Smooth muscle cell of bladder (primary cell): ENCODE measurements at places on chromosomes 4 and X. TPM values are rescaled to one million over a fixed set of nuclear protein-coding genes. Genes with fewer than 3 reads are reported as not detected.

The PTPN13 gene
- 37.3 and 58.6 TPM in 2 replicates for total RNA-seq

The EOLA1 gene
- total RNA-seq, result 14.5 and 17.2 TPM in 2 replicates

The PDE6B gene
- total RNA-seq, result 1.1 and 1.3 TPM in 2 replicates

The WNK3 gene
- total RNA-seq, result 0.14 and 0.28 TPM in 2 replicates

The WDFY3 gene
- 43.0 and 48.6 TPM in 2 replicates for total RNA-seq

The AMBN gene
- total RNA-seq, result not detected in 2 replicates

The SOWAHD gene
- 0.18 and 0.43 TPM in 2 replicates for total RNA-seq

The MCF2 gene
- under 0.01 TPM in 1 of 2 replicates, not detected in the other for total RNA-seq

The SPANXN4 gene
- not detected in 2 replicates for total RNA-seq

The SLC10A4 gene
- 0.09 TPM in 1 of 2 replicates, not detected in the other for total RNA-seq
